ENCODE measurements at places on chromosomes 16 and 17.

- peak; percentile 69 for DNase-seq
These were observed 127.9 kb downstream of the NPIPB5 start for GRCh38 chr16:22638393-22639206.

DNA sequence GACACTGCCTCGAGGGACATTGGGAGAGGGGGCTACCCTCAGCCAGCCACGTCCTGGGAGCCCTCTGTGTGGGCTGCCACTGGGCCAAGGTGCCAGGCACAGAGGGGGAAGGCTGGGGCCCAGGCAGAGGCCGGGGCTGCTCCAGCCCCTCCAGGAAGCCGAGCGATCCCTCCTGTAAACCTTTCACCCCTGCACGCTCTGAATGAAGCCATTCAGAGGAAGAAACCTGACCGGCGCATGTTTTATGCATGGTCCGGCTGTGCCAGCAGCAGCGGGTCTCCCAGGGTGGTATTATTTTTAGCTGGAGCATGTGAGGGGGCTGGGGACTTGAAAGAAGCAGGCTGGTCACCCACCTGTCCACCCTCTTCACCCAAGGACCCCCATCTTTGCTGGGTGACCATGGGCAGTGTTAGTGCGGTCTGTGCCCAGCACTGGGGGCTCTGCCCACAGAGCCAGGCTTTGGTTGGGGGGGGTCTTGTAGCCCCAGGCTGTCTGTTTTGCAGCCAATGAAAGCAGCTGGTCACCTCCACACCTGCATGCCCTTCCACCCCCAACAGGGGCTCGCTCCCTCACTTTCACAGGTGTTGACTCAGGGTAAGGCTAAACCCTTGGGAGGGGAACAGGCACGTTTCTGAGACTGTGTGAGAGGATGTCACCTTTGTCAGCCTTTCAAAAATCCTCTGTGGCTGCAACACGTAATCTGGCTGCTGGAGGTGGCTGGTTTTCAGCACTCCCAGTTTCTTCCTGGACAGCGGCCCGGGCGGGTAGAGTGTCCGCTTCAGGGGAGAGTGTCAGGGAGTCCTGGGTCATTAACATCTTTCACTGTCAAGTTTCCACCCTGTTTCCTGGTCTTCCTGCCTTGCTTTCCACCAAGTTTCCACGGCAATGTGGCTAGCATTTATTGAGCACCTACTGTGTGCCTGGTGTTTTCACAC is 77.1 kb upstream of the BRD7 start:
- no peak for DNase-seq

- DNase-seq: no peak
These were observed 143.9 kb downstream of the AATF start for GRCh38 chr17:37092701-37093100.

DNA sequence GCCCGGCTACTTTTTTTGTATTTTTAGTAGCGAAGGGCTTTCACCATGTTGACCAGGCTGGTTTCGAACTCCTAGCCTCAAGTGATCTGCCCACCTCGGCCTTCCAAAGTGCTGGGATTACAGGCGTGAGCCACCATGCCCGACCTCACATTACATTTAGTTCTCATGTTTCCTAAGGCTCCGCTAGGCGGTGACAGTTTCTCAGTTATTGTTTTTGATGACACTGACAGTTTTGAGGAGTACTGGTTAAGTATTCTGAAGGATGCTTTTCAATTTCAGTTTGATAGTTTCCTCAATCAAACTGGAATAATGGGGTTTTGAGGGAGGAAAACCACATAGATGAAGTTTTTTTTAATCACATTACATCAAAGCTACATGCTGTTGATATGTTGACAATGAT is 1028.5 kb downstream of the CDH8 start:
- no peak for DNase-seq

- no peak for DNase-seq
These were observed 19.5 kb downstream of the IRF8 start for GRCh38 chr16:85918436-85918835.

- DNase-seq: no peak
These were observed 149.2 kb downstream of the MYO1D start for GRCh38 chr17:32727681-32728080.

DNA sequence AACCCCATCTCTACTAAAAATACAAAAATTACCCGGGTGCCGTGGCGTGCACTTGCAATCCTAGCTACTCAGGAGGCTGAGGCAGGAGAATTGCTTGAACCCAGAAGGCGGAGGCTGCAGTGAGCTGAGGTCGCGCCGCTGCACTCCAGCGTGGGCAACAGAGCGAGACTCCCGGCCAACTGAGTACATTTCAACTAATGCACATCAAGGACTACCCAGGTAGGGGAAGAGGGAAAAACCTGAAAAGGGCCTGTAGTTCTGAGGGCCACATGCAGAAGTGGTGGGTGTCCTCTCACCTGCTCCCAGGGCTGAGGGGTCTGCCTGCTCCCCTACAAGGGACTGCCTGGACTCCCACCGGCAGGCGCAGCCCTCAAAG is 584 bp upstream of the SLC16A5 start:
- no peak for DNase-seq

DNA sequence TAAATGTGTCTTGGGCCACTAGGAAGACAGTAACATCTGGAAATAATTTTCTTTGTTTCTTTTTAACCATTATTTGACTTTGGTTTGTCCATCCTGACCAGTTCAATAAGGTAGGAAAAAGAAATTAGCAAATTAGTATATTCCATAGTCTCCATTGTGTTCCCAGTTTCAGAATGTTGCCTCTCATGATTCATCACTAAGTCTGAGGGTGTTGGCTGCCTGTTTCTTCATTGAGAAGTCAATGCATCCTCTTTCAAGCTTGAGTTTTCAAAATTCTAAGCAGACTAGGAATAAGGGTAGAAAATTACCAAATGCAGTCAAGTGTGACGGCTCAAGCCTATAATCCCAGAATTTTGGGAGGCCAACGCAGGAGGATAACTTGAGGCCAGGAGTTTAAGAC is 41.9 kb downstream of the ZFHX3 start:
- DNase-seq: peak; percentile 30

DNA sequence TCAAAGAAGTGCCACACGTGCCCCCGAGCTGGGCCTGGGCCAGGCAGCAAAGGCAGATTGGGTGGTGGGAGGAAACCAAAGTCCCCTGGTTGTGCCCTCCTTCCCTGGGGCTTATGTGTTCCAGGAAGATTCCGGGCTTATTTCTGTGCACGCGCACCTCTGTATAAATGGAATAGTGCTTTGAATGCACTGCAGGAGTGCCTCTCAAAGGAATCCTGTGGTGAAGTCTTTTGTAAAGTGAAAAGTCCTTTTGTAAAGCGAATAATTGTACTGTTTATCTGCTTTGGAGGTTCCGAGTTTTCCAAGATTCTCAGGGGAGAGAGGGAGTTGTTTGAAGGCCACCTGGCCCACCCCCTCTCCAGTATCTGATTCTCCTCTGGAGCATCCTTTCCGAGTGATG is 26.8 kb downstream of the C17orf75 start:
- DNase-seq: no peak

GRCh38 chr16:57019746-57020145 is 30.4 kb downstream of the NLRC5 start:
- DNase-seq: no peak

- DNase-seq: no peak
These were observed 2.7 kb upstream of the PRSS41 start for GRCh38 chr16:2795395-2796143.

DNA sequence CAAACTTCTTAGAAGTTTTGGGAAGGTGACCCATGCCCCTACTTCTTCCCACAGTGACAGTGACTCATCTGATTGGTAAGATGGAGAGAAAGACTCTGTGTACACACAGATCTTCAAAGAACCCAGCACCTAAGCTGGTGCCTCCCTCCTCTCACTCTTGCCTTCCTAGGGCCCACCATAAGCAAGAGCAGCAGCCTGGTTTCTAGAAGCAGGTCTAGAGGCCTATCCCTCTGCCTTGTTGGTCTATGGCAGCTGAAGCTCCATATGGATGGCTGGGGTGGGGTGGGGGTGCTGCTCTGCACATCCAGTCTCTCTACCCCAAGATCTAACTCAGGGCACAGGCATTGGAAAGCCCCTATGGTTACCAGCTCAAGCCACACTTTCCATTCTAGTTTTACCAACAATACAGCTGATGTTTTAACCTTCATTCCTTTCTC is 47.5 kb downstream of the STAT3 start:
- DNase-seq: peak; percentile 26

- peak; percentile 46 for DNase-seq
These were observed 9.5 kb downstream of the DEF8 start for GRCh38 chr16:89958068-89958467.

DNA sequence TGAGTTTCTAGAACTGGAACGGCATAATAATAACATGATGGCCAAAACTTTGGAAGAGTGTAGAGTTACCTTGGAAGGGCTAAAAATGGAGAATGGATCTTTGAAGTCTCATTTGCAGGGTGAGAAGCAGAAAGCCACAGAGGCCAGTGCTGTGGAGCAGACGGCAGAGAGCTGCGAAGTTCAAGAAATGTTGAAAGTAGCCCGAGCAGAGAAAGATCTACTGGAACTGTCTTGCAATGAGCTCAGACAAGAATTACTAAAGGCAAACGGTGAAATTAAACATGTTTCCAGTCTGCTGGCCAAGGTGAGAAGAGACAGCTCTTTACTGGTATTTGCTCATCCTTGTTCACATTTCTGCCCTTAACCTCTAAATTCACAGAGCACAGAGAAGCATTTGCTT is 196.4 kb downstream of the SPECC1 start:
- DNase-seq: no peak

DNA sequence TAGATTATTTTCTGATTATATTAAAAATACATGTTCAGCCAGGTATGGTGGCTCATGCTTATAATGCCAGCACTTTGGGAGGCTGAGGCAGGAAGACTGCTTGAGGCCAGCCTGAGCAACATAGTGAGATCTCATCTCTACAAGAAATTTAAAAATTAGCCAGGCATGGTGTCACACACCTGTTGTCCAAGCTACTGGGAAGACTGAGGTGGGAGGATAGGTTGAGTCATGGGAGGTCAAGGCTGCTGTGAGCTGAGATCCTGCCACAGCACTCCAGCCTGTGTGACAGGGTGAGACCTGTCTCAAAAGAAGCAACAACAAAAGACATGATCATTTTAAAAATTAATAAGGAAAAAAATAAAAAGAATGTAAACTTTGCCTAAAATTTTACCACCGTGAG is 40.7 kb downstream of the PRAC1 start:
- no peak for DNase-seq

GRCh38 chr16:68833251-68833650 is 10.1 kb upstream of the TANGO6 start:
- no peak for DNase-seq

DNA sequence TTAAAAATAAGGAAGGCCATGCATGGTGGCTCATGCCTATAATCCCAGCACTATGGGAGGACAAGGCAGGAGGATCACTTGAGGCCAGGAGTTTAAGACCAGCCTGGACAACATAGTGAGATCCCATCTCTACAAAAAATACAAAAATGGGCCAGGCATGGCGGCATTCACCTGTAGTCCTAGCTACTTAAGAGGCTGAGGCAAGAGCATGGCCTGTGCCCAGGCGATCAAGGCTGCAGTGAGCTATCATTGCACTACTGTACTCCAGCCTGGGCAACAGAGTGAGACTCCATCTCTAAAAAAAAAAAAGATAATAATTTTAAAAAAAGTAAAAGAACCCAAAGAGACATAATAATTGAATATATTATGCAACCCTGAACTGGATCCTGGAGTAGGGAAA is 83.6 kb upstream of the ZNF423 start:
- no peak for DNase-seq

- no peak for DNase-seq
These were observed 39.2 kb upstream of the TOX3 start for GRCh38 chr16:52586159-52586558.

DNA sequence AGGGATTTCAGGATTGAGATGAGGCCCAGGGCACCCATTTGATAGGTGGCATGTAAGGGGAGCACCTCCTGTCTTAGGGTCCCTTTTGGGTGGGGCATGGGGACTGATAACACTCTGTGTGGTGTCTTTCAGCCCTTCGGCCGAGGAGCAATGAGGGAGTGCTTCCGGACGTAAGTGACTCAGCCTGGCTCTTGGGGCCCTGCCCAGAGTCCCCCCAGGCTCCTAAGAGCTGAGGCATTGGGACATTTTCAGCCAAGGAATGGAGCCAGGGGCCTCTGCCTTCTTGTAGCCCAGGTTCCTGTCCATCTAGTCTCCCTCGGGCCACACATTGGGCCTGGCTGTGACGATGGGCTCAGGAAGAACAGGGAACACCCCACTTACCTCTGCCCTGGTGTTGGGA is 44.4 kb downstream of the EEF2K start:
- DNase-seq: peak; percentile 6

- no peak for DNase-seq
These were observed 23.1 kb downstream of the B9D1 start for GRCh38 chr17:19339341-19339815.

DNA sequence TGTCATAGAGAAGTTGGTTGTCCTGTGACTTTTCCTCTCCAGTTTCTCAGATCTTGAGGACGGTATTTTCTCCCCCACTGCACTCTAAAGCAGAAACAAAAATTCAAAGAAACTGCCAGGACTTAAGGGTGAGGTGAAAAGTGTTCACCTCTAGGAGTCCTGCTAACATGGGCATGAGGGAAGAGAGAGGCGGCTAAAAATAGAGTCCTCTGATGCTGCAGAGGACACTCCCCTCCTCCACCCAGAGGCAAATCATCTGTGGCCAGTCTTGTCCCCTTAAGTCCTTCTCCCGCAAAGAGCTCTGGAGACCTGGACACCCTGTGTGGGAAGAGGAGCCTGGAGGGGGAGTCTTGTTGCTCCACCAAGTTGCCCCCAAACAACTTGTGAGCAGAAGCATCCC is 4.7 kb upstream of the DDX19A start:
- DNase-seq: peak; percentile 10

GRCh38 chr17:47190243-47190642 is 1.1 kb upstream of the CDC27 start:
- DNase-seq: no peak

DNA sequence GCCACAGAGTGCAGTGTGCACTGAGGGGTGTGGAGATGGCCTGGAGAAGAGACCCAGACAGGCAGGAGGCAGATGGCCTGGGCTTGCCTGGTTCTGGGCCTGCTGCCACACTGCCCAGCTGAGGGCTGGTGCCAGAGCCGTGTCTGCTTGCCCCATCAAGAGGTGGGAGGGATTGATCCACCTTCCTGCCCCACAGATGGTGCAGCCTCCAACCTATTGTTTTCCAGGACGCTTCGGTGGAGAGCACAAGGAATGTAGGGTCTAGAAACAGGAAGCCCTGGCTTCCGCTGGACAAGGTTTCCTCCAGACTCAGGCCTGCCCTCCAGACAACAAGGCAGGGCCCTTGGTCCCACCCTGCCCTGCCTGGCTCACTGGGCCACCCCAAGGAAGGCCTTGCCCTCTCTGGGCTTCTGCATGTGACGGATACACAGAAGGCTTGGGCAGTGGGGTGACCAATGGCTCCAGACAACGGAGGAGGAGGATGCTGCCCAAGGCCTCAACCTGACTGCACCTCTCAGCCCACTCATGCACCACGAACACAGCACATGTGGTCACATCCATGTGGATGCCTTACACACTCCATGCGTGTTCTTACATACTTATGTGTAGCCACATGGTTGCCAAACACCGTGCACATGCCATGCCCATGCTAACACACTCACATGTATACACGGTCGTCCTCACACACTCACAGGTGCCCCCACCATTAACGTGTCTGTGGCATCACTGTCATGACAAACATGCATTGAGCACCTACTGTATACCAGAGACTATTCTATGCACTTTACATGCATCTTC is 6.5 kb upstream of the CDH5 start:
- DNase-seq: no peak

- DNase-seq: peak; percentile 93
These were observed 37.5 kb downstream of the ARHGAP17 start for GRCh38 chr16:24977678-24978075.
